Stimulated activated CD8-positive, alpha-beta memory T cell treated with anti-CD3 and anti-CD28 coated beads, Interleukin-7, amount 100 ng/mL, for 1 hour (primary cell): ENCODE measurements at places on chromosomes 3 and 15.

- DNase-seq = no peak
These were observed 1.7 kb downstream of the MEIS2 start for GRCh38 chr15:37098468-37099318.

GRCh38 chr3:189186101-189186500 is 14.3 kb downstream of the TPRG1 start:
- DNase-seq = no peak

GRCh38 chr3:51591231-51591630 is 52.7 kb downstream of the RAD54L2 start:
- no peak for DNase-seq

DNA sequence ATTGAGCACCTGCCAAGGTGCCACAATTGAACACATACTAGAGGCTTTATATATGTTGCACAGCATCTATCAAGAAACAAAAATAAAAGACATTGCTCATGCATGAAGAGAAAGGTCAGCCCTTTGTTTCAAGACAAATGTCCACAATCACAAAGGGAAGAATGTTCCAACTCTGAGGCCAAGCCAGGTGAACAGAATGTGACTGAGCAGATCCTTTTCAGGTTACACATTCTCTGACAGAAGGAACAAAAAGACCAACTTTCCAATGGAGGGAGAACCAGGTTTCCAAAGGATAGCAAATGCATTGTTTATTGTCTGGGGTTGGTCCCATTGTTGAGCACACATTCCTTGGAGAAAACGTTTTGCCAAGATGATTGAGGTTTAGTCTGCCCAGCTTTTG is 50.2 kb upstream of the FAM174B start:
- no peak for DNase-seq

DNA sequence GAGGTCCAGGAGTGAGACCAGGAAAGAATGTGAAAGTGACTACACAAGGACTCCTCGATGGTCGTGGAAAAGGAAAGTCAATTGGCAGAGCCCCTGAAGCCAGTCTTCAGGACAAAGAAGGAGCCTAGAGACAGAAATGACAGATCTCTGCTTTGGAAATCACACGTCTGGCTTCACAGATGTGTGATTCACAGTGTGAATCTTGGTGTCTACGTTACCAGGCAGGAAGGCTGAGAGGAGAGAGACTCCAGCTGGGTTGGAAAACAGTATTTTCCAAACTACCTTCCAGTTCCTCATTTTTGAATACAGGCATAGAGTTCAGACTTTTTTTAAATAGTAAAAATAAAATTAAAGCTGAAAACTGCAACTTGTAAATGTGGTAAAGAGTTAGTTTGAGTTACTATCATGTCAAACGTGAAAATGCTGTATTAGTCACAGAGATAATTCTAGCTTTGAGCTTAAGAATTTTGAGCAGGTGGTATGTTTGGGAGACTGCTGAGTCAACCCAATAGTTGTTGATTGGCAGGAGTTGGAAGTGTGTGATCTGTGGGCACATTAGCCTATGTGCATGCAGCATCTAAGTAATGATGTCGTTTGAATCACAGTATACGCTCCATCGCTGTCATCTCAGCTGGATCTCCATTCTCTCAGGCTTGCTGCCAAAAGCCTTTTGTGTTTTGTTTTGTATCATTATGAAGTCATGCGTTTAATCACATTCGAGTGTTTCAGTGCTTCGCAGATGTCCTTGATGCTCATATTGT is 6.0 kb downstream of the CCR2 start:
- DNase-seq = no peak

GRCh38 chr15:38708672-38709180 is 144.1 kb upstream of the RASGRP1 start:
- DNase-seq = no peak

GRCh38 chr3:104734627-104735026 is 632.1 kb upstream of the ALCAM start:
- no peak for DNase-seq

DNA sequence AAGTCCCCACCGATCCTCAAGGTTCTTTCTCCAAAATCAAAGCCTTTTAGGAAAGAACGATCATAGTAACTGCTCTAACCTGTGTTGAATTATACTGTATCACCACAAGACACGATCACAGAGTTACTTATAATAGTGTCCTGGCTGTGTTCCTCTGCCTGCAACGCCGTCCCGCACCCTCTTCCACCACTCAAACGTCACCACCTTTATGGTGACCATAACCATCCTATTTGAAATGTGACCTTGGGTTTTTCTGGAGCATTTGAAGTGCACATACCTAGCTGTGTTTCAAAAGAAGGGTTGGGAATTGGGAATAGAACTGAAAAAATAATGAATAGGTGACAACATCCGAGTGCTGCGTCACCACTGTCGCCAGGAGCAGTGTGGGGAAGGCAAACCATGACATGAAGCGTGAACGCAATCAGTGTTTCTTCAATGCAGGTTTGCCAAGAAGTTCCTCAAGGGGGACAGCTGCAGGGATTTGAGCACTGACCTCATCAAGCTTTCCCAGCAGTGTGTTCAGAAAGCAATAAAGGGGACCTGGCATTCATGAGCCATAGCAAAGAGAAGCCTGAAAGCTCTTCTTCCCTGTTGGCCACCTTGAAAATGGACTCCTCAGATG is 769 bp upstream of the SELENOS start:
- DNase-seq = no peak

GRCh38 chr3:46880884-46881595 is 3.5 kb downstream of the PTH1R start:
- DNase-seq = no peak

- no peak for DNase-seq
These were observed 997 bp downstream of the FYCO1 start for GRCh38 chr3:45994419-45995235.

DNA sequence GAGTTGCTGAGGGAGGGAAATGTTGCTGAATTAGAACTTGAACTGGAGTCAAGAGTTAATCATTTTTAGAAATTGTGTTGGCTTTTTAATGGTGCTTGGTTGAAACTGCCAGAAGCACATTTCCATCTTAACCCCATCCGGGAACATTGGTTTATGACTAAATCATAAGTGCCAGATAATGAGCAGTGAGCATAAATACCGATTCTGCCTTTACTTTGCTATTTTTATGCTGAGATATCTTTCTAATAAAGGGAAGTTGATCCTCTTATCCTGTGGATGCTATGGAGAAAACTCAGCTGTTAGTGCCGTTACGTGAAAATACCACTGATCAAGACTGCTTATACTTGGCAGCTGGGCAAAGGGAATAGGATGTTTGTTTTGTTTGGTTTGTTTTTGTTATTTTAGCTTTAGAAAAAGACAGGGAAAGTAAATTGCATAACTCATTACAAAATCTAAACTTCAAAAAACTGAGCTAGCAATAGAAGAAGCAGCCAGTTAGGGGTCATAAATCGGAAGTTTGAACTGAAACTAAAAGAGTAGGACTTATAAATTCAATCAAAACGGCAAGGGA is 813.1 kb downstream of the NAALADL2 start:
- DNase-seq = no peak

DNA sequence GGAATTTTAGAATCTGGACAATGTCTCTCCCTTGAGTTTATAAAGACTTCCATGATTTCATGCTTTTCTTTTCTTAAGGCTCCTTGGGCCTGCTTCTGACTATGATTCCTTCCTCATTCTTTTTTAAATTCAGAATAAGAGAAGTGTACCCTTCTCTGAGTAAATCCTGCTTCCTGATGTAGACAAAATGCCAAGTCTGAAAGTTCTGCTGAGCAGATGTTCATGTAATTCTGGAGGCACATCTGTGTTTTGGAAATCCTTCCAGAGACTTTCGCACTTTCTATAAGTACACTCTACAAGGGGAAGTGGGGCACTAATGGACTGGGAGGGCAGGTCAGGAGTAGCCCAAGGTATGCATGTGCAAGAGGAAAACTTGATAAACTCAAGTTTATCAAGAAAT is 24.8 kb downstream of the TPM1 start:
- no peak for DNase-seq

DNA sequence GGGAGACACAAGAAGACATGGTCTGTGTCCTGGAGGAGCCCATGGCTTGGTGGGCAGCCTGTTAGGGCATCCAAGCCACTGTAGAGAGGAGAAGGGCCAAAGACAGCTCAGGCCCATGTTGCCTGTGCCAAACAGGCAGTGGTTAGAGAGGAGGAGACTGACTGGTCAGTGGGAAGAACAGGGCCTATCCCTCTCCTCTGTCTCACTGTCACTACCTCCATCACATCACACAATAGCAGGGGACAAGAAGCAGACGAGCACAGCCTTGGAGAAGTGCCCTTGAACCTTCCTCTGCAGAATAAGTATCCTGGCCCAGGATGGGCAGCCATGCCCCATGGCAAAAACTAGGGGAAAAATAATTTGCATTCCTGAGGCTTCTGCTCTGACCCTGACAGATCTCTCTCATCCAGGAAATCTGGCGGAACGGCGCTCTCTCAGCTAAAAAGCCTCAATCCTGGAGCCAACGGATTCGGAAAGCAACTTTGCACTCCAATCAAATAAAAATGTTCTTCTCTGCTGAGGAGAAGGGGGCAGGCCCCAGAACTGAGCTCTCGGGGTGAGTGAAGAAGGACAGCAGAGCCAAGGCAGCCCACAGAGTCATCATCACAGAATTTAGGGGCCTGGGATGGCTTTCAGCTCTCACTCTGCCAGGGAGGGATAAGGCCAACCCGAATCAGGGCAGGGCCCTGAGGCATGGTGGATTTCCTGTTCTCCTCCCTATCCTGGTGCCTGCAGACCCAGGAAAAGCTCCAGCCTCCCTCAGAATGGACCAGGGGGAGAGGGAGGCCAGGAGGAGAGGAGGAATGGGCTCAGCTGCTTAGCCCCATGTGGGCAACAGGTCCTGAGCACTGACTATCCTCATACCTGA is 1.6 kb downstream of the SHF start:
- DNase-seq = no peak

DNA sequence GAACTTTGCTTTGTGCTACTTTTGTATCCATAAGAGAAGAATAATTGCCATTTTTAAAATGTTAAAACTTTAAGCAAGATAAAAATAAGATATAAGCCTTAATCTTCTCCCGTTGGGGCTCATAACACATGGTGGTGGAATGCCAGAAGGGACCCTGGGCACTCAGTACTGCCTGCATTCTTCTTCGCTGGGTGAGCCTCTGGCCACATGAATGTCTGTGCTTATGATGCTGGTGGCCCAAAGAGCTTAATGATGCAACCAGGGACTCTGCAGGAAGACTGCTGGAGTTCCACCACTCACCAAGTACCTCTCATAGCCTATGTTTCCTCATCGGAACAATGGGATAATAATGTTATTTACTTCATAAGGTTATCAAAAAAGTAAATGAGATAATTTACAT is 103.6 kb downstream of the ERC2 start:
- no peak for DNase-seq
